ENCODE measurements at places on chromosomes 5 and 9. TPM values are rescaled to one million over a fixed set of nuclear protein-coding genes. Genes with fewer than 3 reads are reported as not detected.

CPLANE1 gene
- 39.3 TPM for total RNA-seq

SVEP1 gene
- under 0.01 TPM for total RNA-seq

ARID3C gene
- not detected for total RNA-seq

PTGES gene
- total RNA-seq: 0.73 TPM

Data from melanocyte of skin (primary cell).